ENCODE measurements at places on chromosomes 11 and 22.

DNA sequence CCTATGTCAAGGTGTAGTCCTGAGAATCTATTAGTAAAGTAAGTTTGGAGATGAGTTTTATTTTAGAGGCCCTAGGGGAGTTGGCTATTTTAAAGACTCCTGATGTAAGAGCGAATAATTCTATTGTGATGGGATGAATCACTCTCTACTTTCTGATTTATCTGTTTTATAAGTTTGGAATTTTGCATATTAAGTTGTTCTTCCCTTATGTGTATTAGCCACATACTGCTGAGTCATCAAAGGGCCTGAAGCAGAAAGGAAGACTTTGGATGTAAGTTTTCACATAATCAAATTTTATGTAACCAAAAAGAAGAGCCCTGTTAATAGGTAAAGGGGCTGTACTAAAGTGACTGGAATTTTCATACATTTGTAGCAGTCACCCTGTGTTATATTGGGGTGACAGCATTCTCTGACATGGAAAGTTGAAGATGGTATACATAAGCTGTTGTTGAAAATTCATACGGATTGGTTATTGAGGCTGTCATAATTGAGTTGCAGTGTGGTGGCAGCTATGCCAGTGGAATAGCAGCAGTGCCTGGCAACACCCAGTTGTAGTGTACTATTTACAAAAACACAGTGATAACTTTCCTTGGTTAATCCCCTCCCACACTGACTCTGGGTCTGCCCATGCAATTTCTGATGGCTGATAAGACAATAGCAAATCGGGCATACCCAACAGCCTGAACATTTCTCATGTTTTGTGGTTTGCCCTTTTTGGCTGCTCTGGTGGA is 90.6 kb upstream of the NTM start:
- DNase-seq = no peak

- no peak for DNase-seq
Observed at GRCh38 chr11:33307984-33308383, 50.8 kb downstream of the HIPK3 start.

DNA sequence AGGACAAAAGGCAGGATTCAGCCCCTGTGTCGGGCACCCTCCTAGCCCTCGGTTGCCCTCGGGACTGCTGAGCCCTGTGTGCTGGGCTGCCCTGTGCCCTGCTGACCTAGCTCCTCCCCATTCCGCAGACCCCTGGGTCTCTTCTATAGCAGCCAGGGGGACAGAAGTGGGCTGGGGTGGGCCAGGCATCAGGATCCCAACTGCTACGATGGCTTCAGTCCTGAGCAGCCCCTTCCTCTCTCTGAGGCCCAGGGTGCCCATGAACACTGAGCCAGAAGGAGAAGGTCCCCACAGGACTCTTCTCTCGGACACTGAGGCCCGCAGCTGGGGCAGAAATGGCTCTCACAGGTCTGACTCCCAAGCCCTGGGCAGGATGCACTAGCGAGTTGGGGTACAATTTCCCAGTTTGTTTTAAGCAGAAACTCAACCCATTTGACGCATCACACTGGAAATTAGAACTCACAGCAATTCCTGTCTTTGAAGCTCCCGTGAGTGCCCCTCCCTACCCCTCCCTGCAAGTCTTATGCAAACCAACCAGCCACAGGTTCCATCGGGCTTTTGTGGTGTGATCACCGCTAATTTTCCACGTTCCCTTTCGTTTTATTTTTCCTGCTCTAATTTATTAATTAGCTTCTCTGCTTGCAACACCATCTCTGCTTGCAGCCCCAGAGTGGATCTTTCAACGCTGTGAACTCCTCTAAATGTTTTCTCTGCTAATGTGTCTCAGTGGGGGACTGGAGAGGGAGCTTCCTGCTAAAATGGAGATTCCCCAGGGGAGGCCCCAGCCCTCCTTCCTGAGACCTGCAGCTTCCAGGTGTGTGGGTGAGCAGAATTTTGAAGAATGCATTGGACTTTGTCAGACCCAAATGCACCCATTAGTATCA is 56.7 kb downstream of the PHF21B start:
- DNase-seq = no peak

DNA sequence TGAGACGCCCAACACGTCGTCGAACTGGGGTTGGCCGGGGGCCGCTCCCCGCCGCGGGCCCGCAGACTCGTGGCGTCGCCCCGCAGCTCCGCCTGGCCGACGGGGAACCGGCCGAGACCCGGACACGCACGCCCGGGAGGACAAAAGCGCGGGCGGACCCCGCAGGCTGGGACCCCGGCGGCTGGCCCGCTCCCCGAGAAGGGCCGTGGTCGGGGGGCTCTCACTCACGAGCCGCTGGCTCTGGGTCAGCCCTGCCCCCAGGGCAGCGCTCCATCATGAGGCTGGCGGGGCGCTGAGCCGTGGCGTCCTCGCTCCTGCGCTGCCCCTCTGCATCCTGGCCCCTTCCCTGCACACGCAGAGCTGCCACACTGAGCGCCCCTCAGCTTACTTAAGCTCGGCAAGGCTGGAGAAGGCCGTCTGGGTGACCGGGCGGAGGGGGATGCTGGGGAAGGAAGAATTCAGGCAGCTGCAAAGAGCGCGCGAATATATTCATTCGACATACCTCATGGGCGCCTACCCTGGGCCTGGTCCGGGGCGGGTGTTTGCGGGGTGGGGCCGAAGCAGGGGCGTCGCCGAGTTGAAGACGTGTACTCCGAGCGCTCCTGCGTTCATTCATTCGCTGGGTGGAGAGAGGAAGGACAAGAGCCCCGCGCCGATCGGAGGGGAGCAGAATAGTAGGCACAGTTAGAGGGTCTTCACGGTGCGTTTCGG is 579 bp upstream of the CYB5R2 start:
- no peak for DNase-seq

DNA sequence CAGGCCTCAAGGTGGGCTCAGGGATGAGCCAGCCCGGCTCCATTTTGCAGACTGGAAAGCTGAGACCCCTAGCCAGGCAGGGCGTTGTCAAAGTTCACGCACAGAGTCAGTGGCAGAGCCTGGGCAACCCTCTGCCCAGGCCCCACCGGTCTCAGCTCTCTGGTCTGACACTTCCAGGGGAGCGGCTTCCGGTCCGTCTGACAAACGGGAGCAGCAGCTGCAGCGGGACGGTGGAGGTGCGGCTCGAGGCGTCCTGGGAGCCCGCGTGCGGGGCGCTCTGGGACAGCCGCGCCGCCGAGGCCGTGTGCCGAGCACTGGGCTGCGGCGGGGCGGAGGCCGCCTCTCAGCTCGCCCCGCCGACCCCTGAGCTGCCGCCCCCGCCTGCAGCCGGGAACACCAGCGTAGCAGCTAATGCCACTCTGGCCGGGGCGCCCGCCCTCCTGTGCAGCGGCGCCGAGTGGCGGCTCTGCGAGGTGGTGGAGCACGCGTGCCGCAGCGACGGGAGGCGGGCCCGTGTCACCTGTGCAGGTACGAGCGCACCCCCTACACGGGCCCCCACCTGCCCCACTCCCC is 36.0 kb downstream of the CD6 start:
- DNase-seq = no peak

Data from HS-5 (cell line).